ENCODE measurements at places on chromosomes 7 and 10.
A peak's percentile ranks its signal among the peaks of the same experiment; 100 is the strongest.

DNA sequence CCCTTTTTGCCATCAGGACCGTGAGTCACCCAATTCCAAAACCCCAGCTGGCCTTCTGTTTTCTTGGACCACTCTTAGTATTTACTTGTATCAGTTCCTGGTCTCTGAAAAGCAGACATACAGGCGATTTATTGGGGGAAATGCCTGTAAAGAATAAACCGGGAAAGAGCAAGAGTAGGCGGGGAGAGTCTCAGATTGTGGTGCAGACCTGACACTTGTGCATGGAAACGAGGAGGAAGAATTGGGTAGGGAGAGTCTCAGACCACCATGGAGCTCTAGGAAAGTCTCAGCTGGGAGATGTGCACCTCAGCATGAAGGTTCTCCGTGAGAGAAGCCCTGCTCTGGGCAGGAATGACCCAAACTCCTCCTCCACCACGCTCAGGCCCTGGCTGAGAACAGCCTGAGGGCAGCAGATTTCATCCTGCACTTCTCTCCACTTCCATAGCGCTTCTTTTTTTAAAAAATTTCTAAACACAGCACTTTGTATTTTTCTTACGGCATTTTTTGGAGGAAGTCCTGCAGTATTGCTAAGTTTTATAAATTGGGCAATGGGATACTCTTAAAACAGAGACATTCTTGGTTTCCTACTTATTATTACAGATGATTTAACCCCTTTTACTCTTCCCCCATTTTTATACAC lies 6.1 kb upstream of the TASOR2 start:
- no peak for DNase-seq

- no peak for DNase-seq
Observed at GRCh38 chr10:1939016-1939415, 201.7 kb upstream of the ADARB2 start.

- DNase-seq, result no peak
Observed at GRCh38 chr7:111262293-111263116, 171.6 kb downstream of the LRRN3 start.

DNA sequence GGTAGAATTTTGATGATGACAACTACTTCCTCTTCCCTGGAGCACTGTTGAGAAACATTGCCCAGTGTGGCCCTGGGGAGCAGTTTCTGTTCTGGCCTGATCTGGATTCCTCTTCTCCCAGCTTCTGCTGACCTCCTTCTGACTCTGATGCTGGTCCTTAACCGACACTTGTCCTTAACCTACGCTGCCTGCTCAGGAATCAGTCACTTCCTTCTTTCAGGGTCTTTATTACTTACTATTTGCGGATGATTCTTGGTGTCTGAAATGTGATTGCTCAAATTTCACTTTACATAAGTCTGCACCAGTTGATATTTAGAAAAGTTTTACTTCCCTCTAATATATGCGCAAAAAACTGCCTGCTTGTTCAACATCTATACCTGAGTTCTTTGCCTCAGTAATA lies 164.1 kb downstream of the PTEN start:
- peak; percentile 30 for DNase-seq

GRCh38 chr10:6203331-6204062 lies 765 bp downstream of the PFKFB3 start:
- no peak for DNase-seq

- no peak for DNase-seq
Observed at GRCh38 chr10:5947471-5948207, 29.7 kb downstream of the IL15RA start.

DNA sequence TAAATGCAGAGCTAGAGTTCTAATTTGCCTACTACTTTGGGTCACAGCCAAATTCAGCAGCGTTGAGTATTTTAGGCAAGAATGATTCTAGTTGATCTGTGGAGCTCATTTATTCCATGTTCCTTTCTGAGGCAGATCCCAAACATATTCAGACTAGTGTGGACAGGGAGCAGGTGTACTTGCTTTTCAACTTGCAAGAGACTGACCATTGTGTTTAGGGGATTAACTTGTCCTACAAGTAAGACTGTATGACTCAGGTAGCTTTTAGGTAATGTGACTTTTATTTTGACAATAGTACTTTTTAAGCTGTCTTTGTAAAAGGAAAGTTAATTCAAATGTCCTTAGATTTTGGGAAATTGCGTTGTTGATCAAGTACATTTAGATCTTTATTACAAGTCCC lies 285.5 kb downstream of the TWIST1 start:
- no peak for DNase-seq

GRCh38 chr10:48533540-48533939 lies 71.3 kb downstream of the ARHGAP22 start:
- DNase-seq, result no peak

DNA sequence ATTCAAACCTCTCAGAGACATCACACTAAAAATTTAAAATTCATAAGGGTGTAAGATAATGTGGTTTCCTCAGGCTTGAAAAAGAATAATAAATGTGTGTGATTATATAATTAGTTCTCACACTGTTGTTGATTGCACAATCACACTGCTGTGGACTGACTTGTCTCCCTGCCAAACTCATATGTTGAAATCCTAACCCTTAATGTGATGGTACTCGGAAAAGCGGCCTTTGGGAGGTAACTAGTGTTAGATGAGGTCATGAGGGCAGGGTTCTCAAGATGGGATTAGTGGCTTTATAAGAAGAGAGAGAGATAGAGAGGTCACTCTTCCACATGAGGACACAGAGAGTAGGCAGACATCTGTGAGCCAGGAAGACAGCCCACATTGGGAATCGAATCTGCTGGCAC lies 128.5 kb upstream of the COL1A2 start:
- peak; percentile 12 for DNase-seq

- DNase-seq, result no peak
Observed at GRCh38 chr10:45241865-45242520, 73.4 kb downstream of the OR13A1 start.

GRCh38 chr10:43036481-43037428 lies 40.1 kb upstream of the RET start:
- DNase-seq, result no peak

DNA sequence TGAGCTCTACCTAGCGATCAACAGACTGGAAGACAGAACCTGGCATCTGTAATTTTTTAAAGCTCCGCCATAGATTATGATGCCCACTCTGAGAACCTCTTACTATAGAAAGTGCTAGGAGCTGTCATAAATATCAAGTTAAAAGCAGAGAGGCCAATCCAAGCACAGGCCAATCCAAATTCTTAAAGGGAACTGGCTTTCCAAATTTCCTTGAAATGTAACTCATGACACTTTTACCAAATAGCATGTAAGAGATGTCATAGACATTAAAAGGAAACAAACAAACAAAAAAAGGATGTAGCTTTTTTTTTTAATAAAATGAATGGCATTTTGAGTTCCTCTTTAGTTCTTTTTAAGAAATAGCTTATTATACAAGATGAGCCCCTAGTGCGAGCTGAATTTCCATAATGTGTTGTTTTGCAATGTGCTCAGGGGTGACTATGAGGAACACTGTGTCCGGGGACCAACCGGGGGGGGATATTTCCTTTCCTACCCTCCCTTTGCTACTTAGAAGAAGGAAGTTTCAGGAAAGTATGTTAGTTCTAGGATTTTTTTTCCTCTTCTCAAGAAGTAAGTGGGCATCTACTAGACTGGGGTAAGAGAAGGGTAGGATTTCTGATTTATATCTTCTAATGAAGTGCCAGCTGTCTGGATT lies 23.7 kb upstream of the MRC1 start:
- no peak for DNase-seq

DNA sequence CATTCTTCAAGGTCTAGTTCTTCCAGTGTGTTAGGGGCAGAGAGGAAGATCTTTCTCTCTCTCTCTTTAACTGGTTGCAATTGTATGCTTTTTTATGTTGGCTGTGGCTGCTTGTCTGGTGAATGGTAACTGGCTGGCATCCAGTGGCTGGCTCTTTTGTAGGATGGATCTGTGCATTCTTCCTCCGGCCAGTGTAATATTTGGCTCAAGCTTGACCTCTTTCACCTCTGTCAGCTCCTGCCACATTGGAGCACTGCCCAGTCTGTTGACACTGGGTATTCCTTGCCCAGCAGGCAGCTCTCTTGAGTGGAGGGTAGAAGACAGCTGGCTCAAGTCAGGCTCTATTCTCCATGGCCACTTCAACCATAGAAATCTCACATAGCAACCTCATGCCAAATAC lies 528.3 kb downstream of the PHTF2 start:
- no peak for DNase-seq

DNA sequence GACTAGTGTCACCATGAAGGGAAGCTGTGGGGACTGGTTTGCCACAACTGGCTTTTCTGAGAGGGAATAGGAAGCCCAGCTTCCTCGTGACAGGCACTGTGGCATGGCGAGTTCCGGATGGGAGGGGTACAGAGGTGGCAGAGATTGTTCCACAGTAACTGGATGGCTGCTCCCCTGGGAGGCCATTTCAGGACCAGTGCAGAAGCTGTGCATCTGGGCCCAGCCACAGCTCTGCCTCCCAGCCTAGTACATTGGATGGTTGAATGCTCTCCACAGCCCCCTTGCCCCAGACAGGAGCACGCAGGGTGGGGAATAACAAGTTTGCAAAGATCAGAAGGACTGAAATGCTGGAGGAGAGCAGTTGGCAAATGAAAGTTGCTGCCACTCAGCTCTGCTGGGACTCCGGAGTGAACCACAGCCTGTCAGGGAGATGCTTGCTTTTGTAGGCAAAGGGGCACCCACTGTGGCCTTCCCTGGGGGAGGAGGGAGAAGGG lies 51.8 kb downstream of the GSDME start:
- peak; percentile 26 for DNase-seq
